Mesothelial cell of epicardium (in vitro differentiated cells): ENCODE measurements at places on chromosomes 2 and 18.

DNA sequence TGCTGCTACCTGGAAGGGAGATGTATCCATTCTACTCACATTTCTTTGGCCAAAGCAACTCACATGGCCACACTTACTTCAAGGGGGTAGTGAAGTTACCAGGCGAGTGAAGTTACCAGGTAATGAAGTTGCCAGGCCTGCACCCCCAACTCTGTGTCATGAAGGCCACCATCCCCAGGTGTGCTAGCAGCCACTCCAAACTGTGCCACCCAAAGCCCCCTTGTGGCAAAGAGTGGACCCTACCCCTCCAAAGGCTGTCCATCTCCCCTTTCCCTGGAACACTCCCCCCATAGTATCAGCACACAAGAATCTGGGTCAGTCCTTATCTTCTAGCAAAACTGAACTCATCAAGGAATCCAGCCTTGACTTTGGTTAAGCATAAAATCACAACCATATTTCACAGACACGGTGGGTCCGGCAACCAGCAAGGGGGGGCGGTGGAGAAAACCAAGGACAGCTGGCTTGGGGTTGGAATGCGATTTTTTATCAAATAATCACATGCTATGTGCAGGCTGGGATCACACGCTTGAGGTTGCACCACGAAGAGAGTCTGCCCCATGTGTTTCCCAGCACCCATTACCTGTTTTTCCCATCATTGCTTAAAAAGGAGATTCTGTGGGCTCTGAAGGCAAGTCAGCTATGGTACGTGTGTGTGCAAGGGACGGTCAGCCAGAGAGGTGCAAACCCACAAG lies 60.9 kb downstream of the ZFP36L2 start:
- DNase-seq = no peak

- DNase-seq = no peak
These were observed 30.5 kb downstream of the ZNF516 start for GRCh38 chr18:76464281-76465259.

DNA sequence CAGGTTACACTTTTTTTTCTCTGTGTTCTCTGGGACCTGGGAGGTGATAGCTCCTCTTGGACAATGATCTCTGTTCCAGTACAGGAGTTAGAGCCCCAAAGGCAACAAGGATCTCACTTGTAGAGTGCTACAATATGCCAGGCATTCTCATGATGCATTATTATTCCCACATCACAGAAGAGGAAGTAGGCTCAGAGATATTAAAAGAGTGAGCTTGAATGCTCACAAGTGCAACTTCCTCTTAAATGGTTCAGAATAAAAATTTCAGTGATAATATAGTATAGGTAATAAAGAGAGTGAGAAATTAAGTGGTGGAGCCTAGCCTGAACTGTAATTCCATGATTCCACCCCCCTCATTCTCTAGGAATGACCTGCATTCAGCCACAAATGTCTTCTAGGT lies 21.4 kb downstream of the POLE4 start:
- no peak for DNase-seq

- no peak for DNase-seq
These were observed 1142.2 kb downstream of the LRP1B start for GRCh38 chr2:140988597-140988996.

GRCh38 chr2:120402508-120402907 lies 56.6 kb downstream of the INHBB start:
- no peak for DNase-seq

DNA sequence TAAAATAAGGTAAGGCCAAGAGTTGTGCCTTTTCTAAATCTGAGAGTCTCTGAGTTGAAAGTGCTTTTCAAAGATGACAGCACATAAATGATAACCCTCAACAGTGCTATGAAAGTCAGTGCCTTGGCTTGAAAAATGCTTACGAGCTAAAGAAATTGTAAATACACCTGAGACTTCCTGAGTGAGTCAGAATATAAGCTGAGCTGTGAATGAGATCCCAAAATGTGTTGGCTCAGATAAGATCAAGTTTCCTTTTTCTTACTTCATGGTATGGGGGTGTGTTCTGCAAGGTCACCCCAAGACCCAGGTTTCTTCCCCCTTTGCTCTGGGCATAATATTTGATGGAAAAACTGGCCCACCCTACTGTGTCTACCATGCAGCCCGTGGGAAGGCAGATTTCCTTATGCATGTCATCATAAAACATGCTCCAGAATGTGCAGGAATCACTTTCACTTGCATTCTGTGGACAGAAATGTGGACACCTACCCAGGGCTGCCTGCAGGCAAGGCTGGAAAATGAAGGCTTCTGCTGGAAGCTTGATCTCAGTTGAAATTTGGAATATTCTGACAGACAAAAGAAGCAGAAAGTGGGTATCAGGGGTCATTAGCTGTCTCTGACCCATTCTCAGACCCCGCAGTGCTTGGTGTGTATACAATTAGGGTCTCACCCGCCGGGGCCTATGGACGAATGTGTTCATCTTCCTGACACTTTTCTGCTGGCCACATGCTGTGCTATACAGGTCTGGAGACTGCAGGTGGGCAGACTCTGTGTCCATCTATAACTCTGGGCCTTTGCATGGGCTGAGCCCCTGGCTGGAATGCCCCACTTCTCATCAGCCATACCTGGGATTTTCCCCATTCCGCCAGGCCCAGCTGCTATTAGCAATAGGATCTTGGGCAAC lies 212.6 kb downstream of the SH3RF3 start:
- DNase-seq = no peak

GRCh38 chr18:48834413-48835031 lies 116.2 kb downstream of the SMAD7 start:
- no peak for DNase-seq

- no peak for DNase-seq
These were observed 909.2 kb upstream of the FANCL start for GRCh38 chr2:59150217-59150849.

- DNase-seq = no peak
These were observed 171.1 kb upstream of the UNC80 start for GRCh38 chr2:209600341-209601171.

DNA sequence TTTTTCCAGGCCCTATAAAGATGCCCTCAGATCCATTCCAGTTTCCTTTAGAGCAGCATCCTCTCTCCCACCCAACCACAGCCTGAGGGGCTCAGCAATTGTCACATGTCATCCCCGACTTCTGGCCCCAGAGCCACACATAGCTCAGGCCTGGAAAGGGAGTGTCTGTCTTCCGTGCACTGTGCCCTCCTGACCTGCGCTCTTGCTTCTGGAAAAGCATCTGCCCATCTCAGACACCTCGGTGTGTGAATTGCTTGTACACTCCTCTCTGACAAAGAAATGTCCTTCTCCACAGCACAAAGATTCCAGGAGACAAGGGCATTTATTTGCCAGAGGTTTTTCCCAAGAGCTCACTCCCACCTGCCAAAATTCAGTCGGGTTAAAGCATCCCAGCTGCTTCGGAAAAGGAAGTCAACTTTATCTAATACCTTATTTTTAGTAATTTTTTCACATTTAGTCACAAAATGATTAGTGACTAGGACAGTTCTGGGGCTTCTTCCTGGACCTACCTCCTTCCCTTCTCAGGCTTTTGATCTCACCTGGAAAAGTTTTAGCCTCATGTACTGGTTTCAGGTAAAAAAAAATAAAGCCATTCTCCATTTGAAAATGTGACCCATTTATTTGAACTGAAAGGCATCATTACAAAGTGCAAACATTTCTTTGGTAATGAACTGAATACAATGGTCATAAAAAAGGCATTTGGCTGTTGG lies 112.9 kb downstream of the PXDN start:
- DNase-seq = no peak

DNA sequence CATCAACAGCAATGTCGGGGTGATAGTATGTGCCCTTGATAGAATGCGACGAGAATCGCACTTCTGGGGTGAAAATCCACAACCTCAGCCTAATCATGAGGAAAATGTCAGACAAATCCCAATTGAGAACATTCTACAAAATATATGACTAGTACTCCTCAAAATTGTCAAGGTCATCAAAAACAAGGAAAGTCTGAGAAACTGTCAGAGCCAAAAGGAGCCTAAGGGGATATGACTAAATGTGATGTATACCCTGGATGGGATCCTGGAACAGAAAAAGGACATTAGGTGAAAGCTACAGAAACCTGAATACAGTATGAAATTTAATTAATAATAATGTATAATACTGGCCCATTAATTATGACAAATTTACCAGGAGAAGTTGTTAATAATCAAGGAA lies 7.6 kb upstream of the CACNB4 start:
- no peak for DNase-seq

DNA sequence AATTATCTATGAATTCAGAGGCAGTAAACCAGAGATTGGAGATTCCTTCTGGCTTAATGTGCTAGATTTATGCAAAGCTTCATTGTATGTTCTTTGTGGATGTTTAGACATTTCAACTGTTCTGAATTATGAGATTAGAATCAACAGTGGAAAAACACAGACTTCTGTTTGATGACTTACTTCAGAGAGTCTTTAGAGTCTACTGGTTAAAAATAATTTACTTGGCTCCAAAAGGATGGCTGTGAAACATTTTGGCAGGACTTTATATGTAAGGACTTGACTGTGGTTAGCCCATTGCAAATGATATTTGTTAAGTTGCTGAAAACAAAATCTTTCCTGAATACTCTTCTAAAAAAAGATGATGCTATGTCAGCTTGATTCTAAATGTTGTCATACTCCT lies 25.5 kb upstream of the LRRC30 start:
- no peak for DNase-seq

- no peak for DNase-seq
These were observed 15.7 kb upstream of the CDH7 start for GRCh38 chr18:65735155-65735554.

GRCh38 chr2:184890311-184890710 lies 292.0 kb downstream of the ZNF804A start:
- no peak for DNase-seq

DNA sequence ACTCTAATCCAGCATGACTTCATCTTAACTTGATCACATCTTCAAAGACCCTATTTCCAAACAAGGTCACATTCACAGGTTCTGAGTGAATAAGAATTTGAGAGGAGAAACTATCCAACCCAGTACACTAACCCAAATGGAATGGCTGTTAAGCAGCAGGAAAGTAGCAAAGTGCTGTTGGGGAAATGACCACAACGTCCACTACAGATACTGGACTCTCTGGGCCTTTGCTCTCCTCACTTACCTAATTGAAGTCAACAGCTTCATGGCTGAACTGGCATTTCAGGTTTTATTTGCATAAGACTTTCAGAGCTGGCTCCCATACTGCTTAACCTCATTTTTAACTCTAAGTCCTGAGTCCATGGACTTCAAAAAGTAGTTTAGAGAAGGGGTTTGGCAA lies 38.0 kb upstream of the ACVR2A start:
- no peak for DNase-seq

- no peak for DNase-seq
These were observed 189.2 kb upstream of the EPHA4 start for GRCh38 chr2:221761260-221761659.

- DNase-seq = no peak
These were observed 85.3 kb upstream of the ITGA6 start for GRCh38 chr2:172342078-172342477.

GRCh38 chr2:232647261-232647660 lies 13.9 kb downstream of the EFHD1 start:
- DNase-seq = no peak

GRCh38 chr2:64582774-64583340 lies 58.7 kb downstream of the AFTPH start:
- DNase-seq = no peak

GRCh38 chr2:79855264-79856006 lies 342.6 kb downstream of the CTNNA2 start:
- DNase-seq = no peak

GRCh38 chr2:240891492-240892340 lies 4.2 kb downstream of the MAB21L4 start:
- DNase-seq = no peak

- no peak for DNase-seq
These were observed 22.7 kb upstream of the ETAA1 start for GRCh38 chr2:67374481-67374880.

- no peak for DNase-seq
These were observed 8.7 kb downstream of the FARP2 start for GRCh38 chr2:241364781-241365180.

- DNase-seq = no peak
These were observed 204.4 kb downstream of the MREG start for GRCh38 chr2:215808996-215809395.

DNA sequence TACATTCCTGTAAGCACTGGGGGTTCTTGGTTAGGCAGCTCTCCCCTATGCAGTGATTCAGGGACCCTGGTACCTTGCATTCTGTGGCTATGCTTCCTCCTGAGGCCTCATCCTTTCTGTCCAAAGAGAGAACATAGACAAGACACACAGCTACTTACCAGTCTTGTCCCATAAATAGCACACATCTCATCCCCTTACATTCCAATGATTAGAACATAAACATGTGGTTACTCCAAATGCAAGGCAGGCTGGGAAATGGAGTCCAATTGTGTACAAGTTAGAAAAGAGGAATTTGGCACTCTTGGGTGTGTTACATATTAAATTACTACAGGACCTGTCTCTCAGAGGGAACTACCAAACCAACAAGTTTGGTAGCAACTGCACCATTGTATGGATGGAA lies 171.3 kb downstream of the ARHGAP15 start:
- no peak for DNase-seq

GRCh38 chr2:21412944-21413443 lies 289.2 kb downstream of the TDRD15 start:
- DNase-seq = no peak
